ENCODE measurements at places on chromosomes 13 and 19.

DNA sequence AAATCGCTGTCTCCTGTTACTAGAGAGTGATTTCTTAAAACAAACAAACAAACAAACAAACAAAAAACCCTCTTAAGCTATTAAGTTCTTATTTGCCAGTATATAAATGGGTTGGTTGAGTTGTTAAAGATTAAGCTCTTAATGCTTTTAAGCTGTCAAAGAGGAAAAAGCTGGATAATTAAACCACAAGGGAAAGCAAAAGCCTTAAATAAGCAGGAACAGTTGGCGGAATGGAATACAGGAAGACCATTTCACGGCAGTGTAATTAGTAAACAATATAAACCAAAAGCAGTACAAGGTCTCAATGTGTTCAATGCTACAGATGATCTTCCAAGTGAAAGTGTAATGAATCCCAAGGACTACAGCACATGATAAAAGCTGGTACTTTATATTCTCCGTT lies 32.2 kb upstream of the GGACT start:
- no peak for DNase-seq

- DNase-seq: no peak
These were observed 462.1 kb downstream of the OLFM4 start for GRCh38 chr13:53490752-53491151.

- no peak for DNase-seq
These were observed 71.0 kb downstream of the ZNF568 start for GRCh38 chr19:36987091-36987490.

GRCh38 chr19:35509861-35510625 lies 3.4 kb downstream of the DMKN start:
- peak; percentile 69 for DNase-seq

GRCh38 chr13:44281252-44282000 lies 92.2 kb upstream of the SERP2 start:
- no peak for DNase-seq

All from stimulated activated naive CD4-positive, alpha-beta T cell treated with Interleukin-2 at 50 U/mL for 16 hours (primary cell).